Fibroblast of lung (primary cell): ENCODE measurements at places on chromosomes 3 and 15.

- no peak for DNase-seq
Measured at GRCh38 chr3:184457329-184457728, 77.5 kb downstream of the CHRD start.

DNA sequence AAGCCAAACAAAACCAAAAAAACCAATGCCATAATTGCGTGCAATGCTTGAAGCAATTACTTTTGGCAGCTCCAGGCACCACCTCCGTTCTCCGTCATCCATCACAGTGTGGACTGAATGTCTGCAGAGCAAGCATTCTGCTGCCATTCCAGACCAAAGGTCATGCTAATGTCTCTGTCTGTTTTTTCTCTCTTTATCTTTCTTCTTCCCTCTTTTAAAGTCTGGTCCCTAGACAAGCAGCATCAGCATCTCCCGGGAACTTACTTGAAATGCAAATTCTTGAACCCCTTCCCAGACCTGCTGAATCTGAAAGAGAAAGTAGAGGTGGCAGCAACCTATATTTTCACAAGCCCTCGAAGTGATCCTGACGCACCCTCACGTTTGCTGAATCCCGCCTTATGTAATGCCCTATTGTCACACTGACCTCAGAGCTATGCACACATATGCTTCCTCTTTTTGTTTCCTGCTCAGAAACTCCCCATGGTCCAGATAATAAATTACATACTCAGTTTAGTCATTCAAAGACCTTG, 297.3 kb upstream of the PROK2 start:
- peak; percentile 39 for DNase-seq

DNA sequence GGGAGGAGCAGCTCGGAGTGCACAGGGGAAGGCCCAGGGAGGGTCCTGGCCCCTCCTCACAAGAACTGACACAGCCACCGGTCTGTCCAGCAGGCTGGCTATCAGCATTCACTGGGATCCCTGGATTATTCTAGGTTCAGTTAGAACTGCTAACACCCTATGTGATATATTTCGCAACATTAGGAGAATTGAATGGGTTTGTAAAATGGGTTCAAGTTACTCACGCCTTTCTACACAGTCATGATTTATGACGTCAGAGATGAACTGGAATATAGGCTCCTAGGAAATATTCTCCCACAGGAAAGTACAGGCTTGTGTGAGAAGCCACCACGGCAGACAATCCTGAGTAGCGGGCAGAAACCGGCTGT, 969 bp upstream of the BSN start:
- peak; percentile 53 for DNase-seq

GRCh38 chr15:89299896-89300295, 34.7 kb downstream of the POLG start:
- peak; percentile 66 for DNase-seq

DNA sequence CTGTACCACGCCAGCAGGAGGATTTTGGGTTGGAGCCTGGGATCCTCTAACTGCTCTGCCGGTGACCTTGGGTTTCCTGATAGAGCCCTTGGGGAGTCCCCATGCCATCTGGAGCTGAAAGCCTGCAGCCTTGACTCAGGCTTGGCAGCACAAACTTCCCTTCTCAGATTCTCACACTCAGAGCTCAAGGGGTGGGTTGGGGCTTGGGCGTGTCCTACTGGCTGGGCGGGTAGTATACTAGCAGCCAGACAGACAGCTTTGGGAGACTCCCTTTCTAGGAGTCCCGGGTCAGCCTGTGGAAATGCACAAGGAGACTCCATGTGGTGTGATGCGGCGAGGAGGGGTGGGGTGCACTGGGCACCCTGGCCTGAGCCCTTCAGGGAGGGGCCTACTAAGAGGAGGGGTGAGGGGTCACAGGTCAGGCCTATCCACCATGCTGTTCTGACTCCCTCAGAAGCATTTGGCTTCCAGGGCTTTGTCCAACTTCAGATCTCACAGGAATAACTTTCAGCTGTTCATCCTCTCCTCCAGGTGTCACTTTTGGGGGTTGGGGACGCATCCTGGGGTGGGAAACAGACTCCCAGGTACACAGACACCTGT, 21.6 kb upstream of the PLXNA1 start:
- DNase-seq = peak; percentile 76

DNA sequence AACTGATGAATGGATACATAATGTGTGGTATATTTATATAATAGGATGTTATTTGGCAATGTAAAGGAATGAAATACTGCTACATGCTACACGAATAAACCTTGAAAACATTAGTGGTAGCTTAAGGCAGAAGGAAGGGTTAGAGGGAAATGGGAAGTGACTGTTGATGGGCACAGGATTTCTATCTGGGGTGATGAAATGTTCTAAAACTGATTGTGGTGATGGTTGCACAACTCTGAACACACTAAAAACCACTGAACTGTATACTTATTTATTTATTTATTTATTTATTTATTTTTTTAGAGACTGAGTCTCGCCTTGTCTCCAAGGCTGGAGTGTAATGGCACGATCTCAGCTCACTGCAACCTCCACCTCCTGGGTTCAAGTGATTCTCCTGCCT, 24.8 kb upstream of the SHISA5 start:
- peak; percentile 43 for DNase-seq

DNA sequence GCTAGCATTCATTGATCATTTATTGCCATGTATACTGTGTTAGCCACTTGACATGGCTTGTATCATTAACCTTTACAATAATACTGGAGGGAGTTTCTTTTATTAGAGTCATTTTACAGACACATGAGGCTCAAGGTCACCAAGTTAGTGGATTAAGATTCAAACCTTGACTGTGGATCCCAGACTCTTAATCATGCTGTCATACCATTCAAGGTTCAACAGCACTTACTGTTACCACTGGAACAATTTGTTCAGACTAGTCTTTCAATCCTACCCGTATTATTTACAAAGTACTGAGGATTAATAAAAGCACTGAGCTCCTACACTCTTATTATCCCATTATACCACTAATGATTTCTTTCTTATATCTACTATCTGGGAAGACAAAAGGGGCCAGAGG, 1.2 kb downstream of the COX17 start:
- no peak for DNase-seq

GRCh38 chr15:57916695-57917094, 148.8 kb downstream of the ALDH1A2 start:
- no peak for DNase-seq

DNA sequence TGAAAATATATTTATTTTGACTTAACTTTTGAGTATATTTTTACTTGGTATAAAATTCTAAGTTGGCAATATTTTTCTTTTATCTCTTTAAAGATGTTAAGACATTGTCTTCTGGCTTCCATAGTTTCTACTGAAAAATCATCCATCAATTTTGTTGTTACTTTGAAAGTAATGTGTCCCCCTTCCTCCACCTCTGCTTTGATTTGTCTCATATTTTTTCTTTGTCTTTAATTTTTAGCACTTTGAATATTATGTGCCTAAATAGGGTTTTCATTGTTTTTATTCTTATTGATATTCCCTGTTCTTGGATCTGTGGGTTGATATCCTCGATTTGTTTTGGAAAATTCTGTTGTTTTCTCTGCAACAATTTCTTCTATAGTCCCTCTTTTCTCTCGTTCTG, 157.4 kb downstream of the CD47 start:
- DNase-seq = no peak

DNA sequence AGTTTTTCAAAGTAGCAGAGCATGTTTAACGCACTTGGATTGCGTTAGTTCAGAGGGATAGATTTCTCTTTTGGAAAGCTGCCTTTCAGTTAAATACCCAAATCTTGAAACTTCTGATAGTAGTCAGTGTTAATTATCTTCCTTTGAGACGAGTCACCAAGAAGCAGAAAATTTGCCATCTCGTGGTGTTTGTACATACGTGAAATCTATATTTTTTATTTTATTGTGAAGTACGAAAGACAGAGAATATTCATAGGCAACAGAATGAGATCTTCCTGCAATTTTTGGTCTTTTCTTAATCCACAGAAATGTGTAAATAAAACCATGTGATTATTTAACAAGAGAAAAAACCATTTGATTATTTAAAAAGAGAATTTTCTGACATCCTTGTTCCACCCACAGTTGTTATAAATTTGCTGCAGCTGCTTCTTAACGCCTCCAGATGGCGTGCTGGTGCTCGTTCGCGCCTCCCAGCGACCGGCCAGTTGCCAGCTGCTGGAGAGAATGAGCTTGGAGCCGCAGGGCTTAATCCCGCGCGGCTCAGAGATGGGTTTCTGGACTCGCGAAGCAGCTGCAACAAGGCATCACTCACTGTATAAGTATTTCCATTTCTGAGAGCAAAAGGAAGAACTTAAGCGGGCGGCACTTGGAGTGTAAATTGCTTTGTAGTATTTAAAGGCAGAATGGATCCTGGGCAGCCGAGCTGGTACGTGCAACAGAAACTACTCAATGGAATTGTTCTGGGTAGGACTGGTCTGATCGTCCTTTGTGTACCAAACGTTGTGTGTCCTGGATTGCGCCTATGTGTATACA, 10.5 kb upstream of the SLITRK3 start:
- DNase-seq = peak; percentile 76

GRCh38 chr15:32757426-32757825, 39.6 kb downstream of the GREM1 start:
- no peak for DNase-seq

GRCh38 chr3:146421819-146422759, 47.3 kb downstream of the PLSCR2 start:
- peak; percentile 61 for DNase-seq

DNA sequence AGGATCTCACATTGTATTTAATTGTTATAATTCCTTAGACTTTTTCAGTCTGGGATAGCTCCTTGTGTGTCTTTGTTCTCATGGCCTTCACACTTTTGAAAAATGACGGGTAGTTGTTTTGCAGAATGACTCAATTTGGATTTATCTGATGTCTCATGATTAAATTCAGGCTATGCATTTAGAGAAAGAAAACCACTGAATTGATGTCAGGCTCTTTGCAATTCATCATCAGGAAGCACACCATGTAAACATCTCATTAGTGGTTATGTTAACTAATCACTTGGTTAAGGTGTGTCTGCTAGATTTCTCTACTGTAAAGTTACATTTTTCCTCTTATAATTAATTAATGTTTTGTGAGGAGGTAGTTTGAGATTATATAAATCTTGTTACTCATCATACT, 8.0 kb upstream of the SLC22A13 start:
- no peak for DNase-seq

DNA sequence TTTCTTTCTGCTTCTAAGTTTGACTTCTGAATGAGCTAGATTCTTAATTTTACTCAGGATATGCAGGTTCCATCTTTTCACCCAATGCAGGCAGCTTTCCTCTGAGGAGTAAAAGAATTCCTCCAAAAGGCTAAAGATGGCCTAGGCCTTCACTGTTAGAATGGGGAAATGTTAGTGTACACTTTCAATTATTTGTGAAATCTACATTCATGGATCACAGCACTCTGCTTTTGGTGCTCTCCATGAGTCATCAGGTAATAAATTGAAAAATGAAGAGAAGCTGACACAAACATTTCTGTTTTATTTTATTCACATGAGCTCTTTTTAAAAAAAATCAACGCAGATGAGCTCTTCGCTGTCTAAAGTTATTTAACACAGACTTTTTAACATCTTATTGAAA, 502.5 kb upstream of the GOLIM4 start:
- no peak for DNase-seq

DNA sequence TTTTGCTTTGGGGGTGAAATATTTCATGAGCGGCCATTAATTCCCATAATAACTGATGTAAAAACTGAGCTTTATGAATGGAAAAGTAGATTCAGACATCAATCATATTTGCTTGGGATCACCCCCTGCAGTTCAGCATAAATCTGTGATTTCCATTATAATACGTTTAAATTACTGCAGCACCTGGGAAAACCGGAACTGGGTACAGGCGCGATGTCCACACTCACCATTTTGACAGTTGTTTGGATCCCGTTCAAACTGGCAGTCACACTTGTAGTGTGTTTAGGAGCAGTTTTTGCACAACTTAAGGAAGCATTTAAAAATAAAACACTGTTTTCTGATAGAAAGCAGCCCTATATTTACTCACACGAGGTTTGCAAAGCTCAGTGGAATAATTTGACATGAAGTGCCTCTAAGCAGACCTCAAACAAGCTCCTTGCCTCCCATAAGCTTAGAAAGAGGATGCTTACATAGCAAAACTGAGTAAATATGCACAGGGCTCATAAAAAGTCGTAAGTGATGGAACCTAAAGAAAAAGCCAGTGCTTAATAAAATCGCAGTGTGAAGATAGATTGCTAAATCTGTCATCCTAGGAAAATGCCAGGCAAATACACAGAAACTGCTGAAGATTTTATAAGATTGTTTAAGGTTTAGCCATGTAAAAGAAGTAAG, 377.6 kb downstream of the PTPRG start:
- DNase-seq = no peak

DNA sequence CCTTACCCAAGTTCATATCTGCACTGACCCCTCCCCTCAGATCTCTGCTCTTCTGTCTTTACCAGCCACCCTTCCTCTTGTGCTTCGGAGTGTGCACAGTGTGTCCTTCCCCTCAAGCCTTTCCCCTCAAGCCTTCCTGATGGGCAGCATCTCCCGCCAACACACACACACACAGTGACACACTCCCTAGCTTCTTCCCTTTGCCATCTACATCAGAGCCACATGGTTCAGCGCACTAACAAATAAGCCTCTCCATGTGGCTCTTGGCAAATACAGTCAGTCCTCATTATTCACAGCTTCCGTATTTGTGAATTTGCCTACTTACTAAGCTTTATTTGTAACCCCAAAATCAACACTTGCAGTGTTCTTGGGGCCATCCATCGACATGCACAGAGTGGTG, 37.5 kb downstream of the SH3BP5 start:
- DNase-seq = no peak

DNA sequence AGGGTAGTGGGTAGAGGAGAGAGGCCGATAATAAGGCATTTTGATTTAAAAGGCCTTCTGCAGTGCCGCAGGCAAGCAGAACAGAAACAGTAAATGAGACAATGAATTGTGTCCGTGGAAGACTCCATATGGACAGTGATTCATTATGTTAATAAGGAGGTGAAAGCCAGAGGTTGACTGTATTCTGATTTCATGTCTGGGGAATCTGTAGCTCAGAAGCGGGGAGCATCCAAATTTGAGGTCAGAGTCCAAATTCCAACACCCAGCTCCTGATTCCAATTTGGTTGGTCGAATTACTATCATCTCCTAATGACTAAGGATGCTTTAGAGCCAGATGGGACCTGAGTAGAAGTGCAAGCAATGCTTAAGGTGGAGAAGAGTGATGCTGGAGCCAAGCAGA, 1.0 kb upstream of the TBC1D21 start:
- no peak for DNase-seq

DNA sequence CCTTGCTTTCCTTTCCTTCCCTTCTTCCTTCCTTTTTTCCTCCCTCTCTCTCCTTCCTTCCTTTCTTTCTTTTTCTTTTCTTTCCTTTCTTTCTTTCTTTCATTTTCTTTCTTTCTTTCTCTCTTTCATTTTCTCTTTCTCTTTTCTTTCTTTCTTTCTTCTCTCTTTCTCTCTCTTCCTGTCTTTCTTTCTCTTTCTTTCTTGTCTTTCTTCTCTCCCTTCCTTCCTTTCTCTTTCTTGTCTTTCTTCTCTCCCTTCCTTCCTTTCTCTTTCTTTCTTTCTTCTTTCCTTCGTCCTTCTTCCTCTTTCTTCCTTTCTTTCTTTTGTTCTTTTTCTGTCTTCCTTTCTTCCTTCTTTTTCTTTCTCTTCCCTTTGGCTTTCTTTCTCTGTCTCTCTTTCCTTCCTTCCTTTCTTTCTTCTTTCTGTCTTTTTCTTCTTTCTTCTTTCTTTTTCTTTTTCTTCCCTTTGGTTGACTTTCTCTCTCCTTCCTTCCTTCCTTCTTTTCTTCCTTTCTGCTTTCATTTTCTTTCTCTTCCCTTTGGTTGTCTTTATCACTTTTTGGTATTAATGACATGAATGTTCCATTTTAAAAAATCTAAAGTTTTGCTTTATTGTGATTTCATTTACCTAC, 496.4 kb upstream of the CBLB start:
- no peak for DNase-seq
